ENCODE measurements at places on chromosomes 5 and 9.

GRCh38 chr5:472076-472655 is 29.2 kb downstream of the EXOC3 start:
- peak; percentile 54 for DNase-seq

DNA sequence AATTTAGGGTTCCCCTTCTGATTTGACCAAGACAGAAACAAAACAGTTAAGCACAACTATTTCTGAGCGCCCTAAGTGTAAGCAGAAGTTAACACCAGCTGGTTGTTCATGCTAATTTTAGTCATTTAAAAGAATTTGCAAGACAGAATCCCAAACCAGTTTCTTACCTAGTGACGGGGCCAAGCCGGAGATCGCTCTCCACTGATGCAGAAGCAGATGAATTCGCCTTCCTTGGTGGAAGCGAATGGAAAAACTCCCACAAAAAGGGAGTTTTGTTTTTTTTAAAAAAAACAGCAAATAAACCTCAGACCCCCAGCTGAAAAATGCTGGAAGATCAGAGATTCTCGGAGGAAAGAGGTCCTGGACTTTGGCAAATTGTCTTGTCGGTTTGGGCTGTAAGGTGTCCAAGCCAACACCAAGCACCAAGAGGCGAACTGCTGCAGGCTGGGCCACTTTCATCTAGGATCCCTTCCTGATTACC is 47.4 kb upstream of the GLDC start:
- peak; percentile 11 for DNase-seq

DNA sequence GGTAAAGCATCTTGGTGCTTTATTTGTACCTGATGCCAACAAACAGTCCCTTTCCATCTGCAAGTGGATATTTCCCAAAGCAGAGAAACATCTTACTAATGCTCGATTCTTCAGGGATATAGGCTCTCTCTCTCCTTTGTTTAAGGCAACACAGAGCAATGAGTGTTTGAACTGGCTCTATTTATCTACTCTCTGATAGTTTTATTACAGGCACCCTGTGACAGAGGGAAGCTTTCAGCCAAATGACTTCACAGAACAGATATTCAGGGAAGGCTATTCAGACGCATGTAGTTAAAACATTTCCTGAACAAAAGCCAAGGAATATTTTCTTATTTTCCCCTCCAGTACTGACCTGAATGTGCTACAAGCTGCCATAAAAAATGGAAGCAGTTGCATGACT is 141.8 kb downstream of the YIPF5 start:
- DNase-seq, result no peak

DNA sequence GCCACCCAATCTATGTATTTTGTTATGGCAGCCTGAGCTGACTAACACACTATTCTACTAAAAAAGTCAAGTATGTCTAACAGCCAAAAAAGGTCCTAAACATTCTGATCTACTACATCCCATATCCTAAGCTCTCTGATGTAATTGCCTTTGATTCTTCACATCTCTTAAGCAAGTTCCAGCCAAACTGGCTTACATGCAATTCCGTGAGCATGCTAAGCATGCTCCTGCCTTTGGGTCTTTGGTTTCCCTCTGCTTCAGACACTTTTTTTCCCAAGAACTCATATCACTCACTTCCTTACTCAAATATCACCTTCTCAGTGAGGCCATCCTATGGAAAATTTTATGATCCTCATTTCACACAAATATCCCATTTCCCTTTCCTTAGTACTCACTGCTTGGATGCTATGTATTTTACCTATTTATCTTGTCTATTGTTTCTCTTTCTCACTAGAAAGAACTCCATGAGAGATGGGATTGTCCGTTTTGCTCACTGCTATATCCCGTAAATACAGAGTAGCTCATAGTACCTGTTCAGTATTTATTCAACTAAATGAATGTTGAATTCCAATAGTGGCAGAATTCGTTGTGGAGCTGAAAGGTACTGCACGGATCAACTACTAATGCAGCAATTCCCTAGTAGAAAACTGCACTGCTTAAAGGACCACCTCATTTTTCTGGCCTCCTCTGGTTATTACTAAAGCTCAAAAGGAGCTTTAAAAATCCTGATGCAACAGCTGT is 2.3 kb upstream of the SLC12A2 start:
- no peak for DNase-seq

- no peak for DNase-seq
These were observed 7.9 kb upstream of the ADAMTSL1 start for GRCh38 chr9:18466101-18466500.

GRCh38 chr5:164869325-164869724 is 1363.9 kb downstream of the MAT2B start:
- DNase-seq, result no peak

DNA sequence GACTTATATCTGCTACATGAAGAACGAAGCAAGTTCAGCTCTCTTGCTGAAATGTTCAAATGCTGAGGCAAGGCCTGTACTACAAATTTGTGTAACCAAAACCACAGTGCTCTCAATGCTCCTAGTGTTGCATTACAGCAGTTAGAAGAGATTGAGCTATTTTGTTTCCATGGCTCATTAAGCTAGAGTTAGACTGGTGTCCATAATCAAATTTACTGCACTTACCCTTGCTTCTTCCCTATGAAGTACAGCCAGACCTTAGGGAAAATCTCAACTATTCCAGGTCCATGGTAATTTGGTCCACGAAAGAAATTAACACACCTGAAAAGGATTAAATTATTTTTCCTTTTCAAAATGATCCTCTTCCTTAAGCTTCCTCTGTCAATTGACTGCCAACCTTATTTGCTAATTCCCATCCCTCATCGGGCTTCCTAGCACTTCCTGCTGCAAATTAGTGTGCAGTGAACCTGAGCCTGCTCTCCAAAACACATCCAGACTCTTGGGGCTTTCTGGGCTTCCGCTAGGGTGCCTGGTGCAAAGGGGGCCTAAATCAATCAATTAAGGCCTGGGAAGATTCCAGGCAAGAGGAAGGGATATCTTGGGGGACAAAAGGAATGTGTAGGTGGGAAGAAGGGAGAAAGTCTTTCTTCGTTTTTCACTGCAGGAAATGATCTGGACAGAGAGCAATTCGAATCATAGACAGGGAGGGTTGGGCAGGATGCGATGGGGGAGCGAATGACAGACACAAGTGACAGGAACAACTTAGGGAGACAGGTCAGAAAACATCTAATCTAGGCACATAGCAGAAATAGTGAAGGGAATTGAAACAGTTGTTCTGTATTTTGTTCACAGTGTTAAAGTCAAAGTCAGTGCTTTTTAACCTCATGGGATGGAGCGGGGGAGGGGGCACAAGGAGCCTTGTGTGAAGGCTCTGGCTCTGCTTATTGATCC is 542.4 kb downstream of the RAB3C start:
- DNase-seq, result no peak

- no peak for DNase-seq
These were observed 3.2 kb upstream of the DDX4 start for GRCh38 chr5:55734658-55735057.

GRCh38 chr9:121735065-121735792 is 83.8 kb downstream of the DAB2IP start:
- DNase-seq, result no peak

DNA sequence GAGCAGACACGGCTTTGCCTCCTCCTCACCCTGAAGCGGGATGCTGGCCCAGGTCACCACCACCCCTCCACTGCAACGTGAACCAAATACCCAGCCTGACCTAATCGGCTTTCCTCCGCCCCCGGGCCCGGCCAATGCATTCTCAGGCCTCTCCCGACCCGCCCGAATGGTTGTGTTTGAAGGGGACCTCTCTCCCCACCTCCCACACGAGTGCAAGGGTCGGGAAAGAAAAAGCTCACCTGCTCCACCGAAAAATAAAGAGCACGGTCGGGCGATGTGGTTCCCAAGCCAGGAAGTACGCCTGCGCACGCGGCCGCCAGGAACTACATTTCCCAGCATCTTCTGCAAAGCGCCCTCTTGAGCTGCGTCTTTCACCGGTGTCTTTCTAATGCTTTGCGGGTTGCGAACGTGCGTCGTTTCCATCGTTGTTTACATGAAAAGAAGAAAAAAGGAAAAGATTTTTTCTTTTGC is at the start of gene ZNF883:
ZNF883 (minus strand) TSS at position 282 of the 471 bp plus-strand sequence.
- no peak for DNase-seq

- DNase-seq, result no peak
These were observed 12.6 kb downstream of the LMBRD2 start for GRCh38 chr5:36138900-36139683.

- no peak for DNase-seq
These were observed 64.7 kb downstream of the CDC14B start for GRCh38 chr9:96554801-96555566.

- DNase-seq, result peak; percentile 31
These were observed 599.8 kb upstream of the BRINP1 start for GRCh38 chr9:119968836-119969707.

DNA sequence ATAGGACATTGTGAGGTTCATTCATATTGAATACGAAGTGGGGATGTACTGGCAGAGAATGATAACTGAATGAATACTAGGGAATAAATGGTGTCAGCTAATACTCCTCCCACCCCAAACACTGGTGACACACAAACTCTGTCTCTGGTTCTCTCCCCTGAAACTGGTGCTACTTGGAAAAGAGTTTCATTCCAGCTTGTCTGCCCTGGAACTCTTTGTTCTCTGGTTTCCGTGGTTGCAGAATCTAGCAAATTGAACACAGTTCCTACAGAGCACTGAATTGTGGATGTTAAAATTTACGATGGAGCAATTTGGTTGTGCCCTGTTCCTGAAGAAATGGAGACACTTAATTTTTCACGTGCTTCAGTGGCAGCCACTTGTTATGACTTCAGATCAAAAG is 181.7 kb downstream of the KCTD16 start:
- no peak for DNase-seq

GRCh38 chr5:93299681-93300308 is 281.2 kb downstream of the NR2F1-AS1 start:
- peak; percentile 93 for DNase-seq

GRCh38 chr5:139903795-139904565 is 108.4 kb downstream of the PSD2 start:
- DNase-seq, result peak; percentile 25

DNA sequence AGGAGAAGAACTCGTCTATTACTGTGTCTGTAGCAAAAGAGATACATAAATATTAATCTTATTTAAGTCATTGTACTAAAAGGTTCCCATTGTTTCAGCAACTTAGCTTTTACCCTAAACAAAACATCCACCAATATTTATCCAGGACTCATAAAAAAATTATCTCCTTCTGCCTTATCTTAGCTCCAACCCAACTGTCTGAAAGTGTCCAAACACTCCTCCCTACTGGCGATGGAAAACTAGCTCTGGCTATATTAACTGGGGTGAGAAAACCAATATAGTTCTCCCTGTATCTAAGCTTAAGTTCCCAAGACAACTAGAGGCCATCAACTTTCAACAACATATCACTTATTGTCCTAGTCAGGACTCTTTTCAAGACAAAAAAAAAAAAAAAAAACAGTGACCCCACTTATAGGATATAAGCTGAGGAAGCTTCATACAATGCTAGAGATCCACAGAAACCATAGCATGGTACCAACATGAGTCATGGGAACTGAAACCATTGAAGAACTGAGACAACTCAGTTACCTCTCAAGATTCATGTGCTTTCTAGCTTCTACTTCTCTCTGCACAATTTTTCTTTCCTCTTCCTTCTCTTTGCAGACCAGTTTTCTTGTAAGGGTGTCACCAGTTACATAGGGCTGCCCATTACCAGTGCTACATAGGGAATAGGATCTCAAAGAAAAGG is 150.7 kb upstream of the RASA1 start:
- no peak for DNase-seq

DNA sequence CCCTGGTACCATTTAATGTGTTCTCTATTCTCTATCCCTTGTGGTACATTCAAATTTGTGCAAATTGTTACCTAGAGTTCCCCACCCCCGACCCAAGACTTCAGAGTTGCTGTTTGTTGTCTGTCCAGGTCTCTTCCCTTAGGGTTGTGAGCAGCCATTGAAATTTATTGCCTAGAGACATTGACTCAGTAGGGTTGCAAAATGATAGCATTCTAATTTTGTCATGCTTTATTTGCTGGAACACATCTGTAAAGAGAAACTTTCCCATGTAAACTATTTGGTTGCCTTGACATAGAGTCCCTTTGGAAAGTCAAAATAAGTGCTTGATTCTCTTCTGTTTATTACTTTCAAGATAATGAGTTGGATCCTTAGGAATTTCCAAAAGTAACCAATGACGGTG is 91.7 kb upstream of the KLF9 start:
- DNase-seq, result no peak

GRCh38 chr5:14077501-14077900 is 65.6 kb upstream of the TRIO start:
- DNase-seq, result no peak

DNA sequence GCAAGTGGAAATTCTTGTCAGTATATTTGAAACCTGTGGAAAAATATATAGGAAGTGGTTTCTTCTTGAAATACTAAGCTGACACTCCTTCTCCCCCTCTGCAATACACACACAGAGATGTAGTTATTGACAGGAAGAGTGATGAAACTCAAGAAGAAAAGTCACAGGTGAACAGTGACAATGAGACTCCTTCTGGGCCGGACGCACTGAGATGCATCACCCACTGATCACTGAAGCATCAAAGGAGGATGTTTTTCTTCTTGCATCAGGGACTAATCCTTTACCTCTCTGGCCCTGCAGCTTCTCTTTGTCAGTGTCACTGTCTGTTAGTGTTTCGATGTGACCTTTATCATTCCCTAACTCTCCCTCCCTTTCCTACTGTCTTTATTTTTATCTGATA is 1864.2 kb upstream of the C9orf72 start:
- no peak for DNase-seq

- peak; percentile 79 for DNase-seq
These were observed 63.1 kb downstream of the PPP2R2B start for GRCh38 chr5:146815411-146815810.

DNA sequence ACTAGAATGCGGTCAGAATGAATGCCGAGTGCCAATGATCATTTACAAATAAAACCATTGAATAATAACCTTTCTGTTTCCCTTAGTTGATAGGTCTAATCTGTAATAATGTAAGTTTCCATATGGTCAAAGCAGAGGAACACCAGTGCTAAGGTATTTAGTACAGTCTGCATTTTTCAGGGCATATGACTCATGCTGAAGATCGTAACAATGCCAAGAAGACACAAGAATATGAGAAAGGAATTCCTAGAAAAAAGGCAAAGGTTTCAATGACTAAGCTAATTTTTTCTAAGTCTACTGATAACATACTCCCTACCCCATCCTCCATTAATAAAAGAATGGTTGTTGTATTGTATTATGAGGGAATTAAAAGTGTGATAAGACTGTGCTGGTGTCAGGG is 2.8 kb downstream of the OR1L8 start:
- no peak for DNase-seq

DNA sequence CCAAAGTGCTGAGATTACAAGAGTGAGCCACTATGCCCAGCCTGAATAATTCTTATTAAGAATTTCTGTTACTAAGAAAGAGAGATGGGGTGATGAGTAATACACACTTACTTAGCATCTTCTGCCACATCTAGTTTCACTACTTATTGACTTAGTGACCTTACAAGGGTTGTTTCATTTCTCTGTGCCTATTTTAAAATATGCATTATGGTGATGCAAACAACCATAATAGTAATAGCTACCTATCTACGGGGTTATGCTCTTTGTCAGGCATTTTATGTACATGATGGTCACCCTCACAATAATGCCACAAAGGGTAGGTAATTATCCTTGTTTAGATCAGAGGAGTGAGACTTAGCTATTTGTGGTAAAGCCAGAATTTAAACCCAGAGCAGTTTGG is 499.0 kb upstream of the SGCD start:
- no peak for DNase-seq

All from HAP-1 (cell line).